H4 (cell line): ENCODE measurements at places on chromosomes 7 and 10.
A peak's percentile ranks its signal among the peaks of the same experiment; 100 is the strongest.

- no peak for DNase-seq
Observed at GRCh38 chr7:158018971-158019645, 568.5 kb downstream of the PTPRN2 start.

DNA sequence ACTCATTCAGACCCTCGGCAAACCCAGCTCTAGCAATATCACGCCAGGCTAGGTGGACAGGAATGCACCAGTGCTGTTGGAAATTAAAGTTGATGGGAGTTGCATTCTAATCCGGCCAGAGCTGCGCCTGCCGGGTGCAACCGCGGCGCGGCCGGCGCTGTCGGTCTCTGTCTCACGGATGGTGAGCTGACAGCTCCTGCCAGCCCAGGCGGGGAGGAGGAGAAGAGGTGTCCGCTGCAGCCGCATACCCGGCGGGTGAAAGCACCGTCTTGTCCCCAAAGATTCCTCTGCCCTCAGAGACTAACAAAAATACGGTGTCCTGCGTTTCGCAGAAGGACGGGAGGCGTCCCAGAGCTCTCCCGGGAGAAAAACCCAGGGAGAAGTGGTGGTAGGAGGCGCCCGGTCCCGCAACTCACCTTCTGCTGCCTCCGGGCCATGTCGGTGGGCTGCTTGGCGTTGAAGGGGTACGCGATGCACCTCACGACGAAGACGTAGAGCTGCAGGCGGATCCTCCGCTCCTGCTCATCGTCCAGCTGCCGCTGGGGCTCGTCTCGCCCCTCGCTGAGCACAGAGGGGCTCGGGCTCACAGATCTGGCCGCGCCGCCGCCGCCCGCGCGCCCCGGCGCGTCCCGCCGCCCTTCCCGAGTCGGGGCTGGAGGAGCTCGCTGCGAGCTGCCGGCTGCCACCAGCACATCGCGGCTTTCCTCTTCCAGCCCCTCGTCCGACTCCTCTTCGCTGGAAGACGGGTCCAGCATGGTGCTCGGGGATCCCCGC, 490 bp downstream of the CADPS2 start:
- peak; percentile 9 for DNase-seq

DNA sequence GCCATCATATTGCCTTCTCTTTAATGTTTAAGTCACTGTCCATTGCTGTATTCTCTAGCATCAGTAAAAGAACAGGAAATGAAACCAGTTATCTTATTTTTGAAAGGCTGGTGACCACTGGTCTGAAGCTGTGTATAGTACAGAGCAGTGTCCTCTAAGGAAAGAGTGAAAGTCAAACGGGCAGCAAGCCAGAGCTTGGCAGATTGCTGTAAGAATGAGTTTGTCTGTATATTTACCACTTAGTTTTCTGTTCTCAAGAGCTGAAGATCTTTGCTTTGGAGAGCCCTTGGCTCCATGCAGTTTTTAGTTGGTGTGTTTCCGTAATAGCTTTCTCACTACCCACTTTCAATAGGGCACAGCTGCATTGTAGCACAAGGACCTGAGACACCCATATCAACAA, 31.9 kb downstream of the PCBD1 start:
- DNase-seq: no peak

DNA sequence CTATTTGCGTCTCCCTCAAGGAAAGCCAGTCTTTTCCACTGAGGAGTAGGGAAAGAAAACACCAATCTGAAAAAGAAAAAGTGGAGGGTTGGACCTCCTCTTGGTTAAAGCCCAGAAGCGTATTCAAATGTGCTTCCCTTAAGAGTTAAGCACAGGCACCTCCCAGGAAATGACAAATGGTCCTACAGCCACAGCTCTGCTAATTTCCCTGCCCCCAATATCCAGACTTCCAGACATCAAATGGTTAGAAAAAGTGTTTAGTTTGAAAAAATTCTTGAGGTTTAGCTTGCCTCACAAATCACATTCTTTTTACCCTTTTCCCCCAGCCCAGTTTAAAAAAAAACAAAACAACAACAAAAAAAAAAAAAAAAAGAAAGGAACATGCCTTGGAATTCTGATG, 19.0 kb upstream of the COL1A2 start:
- peak; percentile 99 for DNase-seq

DNA sequence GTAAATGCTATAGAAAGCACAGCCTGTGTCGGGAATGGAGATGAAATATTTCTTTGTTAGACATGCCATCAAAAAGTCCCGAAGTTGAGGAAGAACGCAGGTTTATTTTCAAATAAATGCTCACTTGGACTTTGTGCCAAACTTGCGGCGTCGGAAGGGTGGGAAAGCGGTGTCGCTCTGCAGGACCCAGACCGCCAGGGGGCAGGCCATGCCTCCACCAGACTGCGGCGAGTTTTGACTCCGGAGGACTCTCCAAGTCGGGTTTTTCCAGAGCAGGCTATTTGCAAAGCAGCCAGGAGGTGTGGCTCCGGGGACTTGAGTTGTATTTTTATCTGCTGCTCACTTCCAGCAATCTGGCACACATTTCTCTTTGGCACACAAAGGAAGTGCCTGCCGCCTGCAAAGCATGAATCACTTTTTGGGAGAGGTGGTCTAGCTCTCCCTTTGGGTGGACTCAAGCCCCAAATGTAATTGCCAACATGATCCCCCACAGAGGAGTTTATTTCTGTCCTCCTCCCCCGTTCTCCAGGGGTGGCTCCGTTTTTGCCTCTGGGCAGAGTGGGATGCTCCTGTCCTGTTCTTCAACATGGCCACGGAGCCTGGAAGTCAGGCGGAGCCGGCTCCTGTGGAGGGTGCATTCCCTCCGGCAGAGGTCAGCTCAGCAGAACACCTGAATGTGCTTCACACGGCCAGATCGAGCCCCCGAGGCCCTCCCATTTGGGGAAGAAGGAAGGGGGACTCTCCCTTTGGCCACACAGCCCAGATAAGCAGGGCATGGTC, 82.3 kb upstream of the GPR26 start:
- DNase-seq: peak; percentile 71

GRCh38 chr7:114269714-114270113, 144.9 kb upstream of the FOXP2 start:
- no peak for DNase-seq

DNA sequence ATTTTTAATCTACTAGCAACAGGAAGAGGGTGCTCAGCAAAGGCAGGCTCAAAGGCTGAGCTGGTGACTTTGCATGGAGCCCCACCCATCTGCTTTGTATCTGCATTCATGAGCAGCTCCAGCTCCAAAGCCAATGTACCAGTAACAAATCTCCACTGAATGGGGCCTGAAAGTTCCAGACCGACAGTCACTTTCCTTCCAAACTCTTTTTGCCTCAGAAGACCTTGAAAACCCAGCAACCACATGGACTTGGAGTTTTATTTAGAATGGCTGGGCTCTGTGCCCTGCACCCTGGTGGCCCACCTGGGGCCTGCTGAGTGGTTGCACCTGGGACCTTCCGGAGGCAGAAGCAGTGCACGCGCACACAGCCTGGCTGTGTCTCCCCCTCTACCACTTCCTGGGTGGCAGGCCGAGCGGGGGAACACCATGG, 195.0 kb upstream of the PLXNA4 start:
- DNase-seq: no peak

- no peak for DNase-seq
Observed at GRCh38 chr7:140146574-140146973, 30.2 kb downstream of the KDM7A start.

DNA sequence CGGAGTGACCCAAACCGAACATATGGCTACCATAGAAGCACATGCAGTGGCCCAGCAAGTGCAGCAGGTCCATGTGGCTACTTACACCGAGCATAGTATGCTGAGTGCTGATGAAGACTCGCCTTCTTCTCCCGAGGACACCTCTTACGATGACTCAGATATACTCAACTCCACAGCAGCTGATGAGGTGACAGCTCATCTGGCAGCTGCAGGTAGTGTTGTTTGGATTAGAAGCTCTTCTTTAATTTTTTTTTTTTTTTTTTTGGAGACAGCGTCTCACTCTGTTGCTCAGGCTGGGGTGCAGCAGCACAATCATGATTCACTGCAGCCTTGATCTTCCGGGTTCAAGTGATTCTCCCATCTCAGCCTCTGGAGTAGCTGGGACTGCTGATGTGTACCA, 45.8 kb downstream of the NRF1 start:
- DNase-seq: no peak

DNA sequence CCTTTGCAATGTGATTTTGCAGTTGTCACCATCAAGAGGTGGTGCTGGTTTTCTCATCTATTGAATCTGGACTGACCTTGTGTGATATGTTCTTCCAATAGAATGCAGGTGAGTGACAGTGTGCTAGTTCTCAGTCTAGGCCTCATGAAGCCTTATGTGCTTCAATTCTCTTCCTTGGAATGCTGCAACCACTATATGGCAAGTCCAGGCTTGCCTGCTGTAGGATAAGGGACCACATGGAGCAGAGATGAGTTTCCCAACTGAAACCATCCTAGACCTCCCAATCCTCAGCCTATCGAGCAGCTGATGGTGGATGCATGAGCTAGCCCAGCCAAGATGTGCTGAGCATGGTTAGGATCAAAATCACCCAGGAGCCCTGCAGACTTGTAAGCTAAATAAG, 32.6 kb upstream of the ARHGAP21 start:
- no peak for DNase-seq

DNA sequence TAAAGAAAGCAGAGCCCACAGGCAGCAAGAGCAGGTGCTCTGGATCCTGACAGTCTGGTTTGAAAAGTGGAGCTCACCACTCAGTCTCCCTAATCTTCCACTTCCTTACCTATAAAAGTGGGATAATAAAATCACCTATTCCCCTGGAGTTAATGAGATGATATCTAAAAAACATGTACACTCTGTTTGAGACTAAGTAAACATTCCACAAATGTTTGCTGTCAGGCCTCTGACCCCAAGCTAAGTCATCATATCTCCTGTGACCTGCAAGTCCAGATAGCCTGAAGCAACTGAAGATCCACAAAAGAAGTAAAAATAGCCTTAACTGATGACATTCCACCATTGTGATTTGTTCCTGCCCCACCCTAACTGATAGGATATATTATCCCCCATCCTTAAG, 1324.5 kb downstream of the XPNPEP1 start:
- no peak for DNase-seq

DNA sequence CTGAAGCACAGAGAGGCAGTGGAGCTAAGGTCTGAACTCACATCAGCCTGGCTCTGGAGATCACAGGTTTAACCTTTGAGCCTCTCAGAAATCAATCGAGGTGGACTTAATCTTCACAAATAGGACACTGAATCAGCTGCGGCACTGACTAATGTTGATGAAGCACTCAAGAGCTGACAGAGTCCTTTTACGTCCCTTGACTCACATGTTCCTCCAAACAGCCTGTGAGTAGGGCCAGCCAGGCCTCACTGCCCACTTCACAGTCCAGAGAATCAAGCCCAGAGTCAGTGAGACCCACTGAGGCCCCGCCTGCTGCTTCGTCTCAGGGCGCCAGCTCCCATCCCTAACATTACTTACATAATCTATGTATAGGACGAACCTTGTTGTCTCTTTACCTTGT, 63.1 kb downstream of the TNS3 start:
- no peak for DNase-seq

DNA sequence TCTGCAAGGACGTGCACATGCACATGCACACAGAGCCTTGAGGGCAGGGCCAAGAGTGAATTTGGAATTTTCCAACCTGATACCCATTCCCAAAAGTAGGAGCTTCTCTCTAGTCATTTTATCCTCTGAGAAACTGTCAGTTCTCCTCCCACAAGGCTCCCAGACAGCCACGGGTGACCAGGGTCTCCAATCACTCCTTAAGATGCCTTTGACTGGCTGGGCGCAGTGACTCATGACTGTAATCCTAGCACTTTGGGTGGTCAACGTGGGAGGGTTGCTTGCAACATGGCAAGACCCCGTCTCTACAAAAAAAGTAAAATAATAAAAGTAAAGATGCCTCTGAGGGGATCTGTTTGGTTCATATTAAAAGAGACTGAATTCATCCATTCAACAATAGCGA, 13.2 kb downstream of the SCD start:
- no peak for DNase-seq

GRCh38 chr7:9657257-9657656, 1223.8 kb downstream of the NXPH1 start:
- DNase-seq: peak; percentile 64

- DNase-seq: no peak
Observed at GRCh38 chr10:98920807-98921206, 314.8 kb downstream of the HPSE2 start.

- DNase-seq: peak; percentile 77
Observed at GRCh38 chr7:135620980-135621850, 41.1 kb upstream of the STMP1 start.

GRCh38 chr7:55185321-55185802, 166.5 kb downstream of the EGFR start:
- DNase-seq: peak; percentile 79

GRCh38 chr7:87173471-87173870, 21.2 kb downstream of the DMTF1 start:
- DNase-seq: no peak

GRCh38 chr7:122965306-122965705, 30.2 kb downstream of the TAS2R16 start:
- no peak for DNase-seq

DNA sequence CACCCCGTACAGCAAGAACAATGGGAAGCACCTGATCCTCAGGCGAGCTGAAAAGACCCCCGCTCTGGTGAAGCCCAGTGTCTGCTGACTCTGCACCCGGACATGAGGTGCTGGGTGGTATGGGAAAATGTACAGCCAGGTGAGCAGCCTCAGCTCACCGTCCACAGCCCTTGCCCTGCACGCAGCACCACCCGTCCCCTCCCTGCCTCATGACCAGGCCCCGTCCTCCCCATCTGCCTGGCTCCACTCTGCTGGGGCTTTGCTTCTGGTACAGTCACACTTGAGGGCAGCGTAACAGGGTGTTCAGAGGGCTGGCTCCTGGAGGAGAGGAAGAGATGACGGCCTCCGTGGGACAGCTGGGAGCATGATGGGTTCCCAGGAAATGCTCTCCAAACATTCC, 49.1 kb downstream of the NCAPG2 start:
- no peak for DNase-seq

DNA sequence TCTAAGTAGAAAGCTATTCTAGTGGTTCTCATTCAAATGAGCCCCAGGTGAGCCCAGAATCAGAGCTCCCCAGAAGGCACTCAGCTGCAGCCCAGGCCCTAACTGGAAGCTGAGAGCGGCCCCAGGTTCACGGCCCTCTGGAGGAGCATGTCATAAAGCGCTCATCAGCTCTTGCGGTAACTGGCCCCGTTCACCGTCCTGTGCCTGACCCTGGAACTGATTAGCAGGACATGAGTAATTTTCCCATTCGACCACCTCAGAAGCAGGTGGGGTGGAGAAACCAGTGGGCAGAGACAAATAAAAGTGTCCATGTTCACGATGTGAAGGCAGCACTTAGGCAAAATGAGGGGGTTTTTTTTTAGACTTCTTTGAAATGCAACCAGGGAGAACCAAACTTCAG, 136.1 kb upstream of the LYZL2 start:
- DNase-seq: no peak
